Fibroblast of villous mesenchyme (primary cell): ENCODE measurements at places on chromosomes 1 and 21. TPM values are rescaled to one million over a fixed set of nuclear protein-coding genes. Genes with fewer than 3 reads are reported as not detected.

The CRYBG2 gene
- not detected in 2 replicates for total RNA-seq

The HSD3B1 gene
- total RNA-seq, result 2.6 TPM in 1 of 2 replicates, not detected in the other

The ZNF697 gene
- 13.2 and 14.2 TPM in 2 replicates for total RNA-seq

DNA sequence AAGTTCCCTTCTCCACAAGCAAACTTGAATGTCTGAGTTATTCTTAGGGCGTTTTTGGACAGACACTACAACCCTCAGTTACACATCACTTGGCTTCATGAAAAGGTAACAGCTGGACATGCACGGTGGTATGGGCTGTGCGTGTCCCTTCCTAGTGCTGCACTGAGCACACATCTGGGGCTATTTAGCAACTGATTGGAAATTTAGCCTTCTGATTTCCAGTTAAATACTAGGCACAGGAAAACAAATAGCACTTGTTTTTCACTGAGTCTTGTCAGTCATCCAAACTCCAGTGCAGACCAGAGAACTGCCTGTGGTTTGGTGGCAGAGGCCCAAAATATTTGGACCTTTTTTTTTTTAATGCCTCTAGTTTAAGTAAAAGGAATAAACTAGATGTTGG, 134.7 kb downstream of the TGFBR3 start:
- no peak for DNase-seq

DNA sequence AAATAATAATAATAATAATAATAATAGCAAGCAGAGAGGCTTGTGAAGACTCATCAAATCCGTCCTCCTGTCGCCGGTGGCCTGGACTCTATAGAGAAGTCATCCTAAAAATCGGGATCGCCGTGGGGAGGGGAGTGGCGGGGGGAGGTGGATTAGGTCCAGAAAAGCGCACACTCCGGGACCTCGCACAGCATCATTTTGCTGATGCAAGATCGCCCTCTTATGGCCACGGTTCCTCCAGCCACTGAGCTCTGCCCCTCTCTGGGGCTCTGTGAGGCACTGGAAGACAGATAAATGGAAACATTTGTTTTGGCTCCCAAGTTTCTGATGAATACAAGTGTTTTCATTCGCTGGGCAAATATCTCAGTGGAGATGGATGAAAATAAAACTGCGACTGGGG, 612.0 kb downstream of the MATN1 start:
- DNase-seq, result peak; percentile 45
